ENCODE measurements at places on chromosomes 4 and X. TPM values are rescaled to one million over a fixed set of nuclear protein-coding genes. Genes with fewer than 3 reads are reported as not detected.

DNA sequence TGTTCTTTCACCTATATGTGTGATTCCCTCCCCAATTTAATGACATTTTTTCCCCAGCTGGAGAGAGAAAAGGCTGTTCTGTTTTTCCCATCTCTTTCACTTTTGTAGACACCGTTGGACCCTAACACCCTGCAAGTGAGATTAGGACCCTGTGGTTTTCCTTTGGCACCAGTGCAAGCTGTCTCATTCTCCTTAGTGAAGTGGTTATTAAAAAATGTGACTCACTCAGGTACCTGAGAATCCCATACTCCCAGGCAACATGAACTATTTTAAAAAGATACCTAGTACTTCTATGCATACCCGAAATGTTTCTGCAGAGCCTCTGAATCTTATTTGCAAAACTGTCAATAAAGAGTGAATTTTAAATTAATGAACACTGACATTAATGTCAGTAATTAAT, 175.7 kb upstream of the TBC1D9 start:
- H3K4me3 ChIP-seq = no peak overlapping the region
- H3K27ac ChIP-seq = no peak overlapping the region
- H3K27me3 ChIP-seq = no peaks in the 10 kb centered on the region
- no peaks in the 10 kb centered on the region for H3K36me3 ChIP-seq

DNA sequence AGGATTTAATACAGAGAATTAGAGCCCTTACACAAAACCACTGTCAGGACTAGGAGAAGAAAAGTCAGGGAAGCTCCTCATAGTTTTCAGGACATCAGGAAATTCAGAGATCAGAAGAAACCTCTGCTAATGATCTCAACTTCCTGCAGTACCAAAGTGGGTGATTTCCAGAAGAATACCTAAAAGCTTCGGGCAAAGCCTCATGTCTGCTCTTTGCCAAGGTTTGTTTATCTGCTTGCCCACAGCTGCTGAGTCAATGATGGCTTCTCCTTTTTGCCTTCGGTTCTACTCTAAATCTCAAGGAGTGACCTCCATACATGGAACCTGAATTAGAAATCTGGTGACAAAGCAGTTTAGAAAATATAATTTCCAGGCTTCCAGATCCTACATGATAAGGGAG, 68.4 kb downstream of the USP38 start:
- H3K4me3 ChIP-seq = no peak overlapping the region
- no peak for DNase-seq
- H3K27me3 ChIP-seq = no peaks in the 10 kb centered on the region
- H3K4me1 ChIP-seq = no peaks in the 10 kb centered on the region

The LUZP4 gene
- not detected for total RNA-seq

The LINC00632 gene
- total RNA-seq = 1.6 TPM

GRCh38 chr4:146095091-146095690, 80.3 kb upstream of the LSM6 start:
- DNase-seq = no peak
- H3K4me1 ChIP-seq = no peaks in the 10 kb centered on the region
- H3K4me3 ChIP-seq = no peak overlapping the region

DNA sequence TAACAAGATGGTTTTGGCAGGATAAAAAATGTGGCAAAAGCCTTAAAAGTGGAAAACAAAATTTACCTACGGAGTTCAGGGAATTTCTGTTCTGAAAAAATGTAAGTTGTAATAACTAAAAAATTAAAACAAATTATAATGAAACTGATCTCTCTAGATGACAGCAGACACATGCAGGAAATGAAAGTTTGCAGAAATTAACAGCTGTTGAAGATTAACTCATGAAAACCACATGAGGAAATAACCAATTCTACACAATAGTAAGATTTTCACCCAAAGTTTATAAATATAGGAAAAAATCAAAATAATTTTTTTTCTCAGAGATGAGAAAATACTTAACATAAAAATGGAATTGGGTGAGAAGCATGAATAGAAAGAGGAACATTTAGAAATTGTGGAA, 47.5 kb upstream of the UGT2B15 start:
- no peaks in the 10 kb centered on the region for H3K27me3 ChIP-seq
- DNase-seq = no peak
- no peak overlapping the region for H3K4me3 ChIP-seq

GRCh38 chr4:185566425-185566824, 31.1 kb upstream of the PDLIM3 start:
- no peaks in the 10 kb centered on the region for H3K27me3 ChIP-seq
- DNase-seq = no peak
- no peak overlapping the region for H3K27ac ChIP-seq
- H3K4me1 ChIP-seq = no peaks in the 10 kb centered on the region
- no peaks in the 10 kb centered on the region for H3K36me3 ChIP-seq
- H3K4me3 ChIP-seq = no peak overlapping the region

DNA sequence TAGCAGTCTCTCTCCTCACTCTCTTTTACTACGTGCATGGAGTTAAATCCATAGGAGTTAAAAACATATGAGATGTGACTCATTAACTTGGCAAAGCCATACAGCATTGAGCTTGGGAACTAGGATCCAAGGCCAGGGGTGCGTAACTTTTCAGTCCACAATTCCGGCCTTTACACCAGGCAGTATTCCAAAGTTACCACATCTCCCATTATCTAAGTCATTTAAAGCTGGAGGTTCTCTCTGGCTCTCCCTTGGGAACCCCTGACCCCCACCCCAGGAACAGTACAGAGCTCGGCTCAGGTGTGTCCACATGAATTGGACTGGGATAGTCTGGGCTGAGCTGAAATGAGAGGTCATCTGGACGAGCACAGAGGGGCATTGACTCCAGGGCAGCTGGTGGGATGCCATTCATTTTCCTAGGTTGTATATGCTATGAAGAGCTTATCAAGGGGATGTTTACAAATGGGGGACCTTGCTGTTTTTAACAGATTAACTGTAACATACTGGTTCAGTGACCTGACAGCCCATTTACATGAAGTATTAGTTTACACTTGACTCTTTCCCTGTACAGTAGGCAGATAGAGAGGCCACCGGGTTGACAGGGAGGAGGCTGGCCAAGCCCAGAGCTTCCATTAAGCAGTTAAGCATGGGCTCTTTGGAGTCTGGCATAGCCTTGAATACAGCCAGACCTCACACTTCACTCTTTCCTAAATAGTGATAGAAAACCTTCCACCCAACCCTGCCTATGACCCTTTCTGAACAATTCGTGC, 128.8 kb downstream of the RAB28 start:
- H3K27me3 ChIP-seq = no peaks in the 10 kb centered on the region
- H3K27ac ChIP-seq = no peak overlapping the region
- H3K36me3 ChIP-seq = peaks cover 5% of the 10 kb centered on the region

The MAGEC1 gene
- 0.09 TPM for total RNA-seq

DNA sequence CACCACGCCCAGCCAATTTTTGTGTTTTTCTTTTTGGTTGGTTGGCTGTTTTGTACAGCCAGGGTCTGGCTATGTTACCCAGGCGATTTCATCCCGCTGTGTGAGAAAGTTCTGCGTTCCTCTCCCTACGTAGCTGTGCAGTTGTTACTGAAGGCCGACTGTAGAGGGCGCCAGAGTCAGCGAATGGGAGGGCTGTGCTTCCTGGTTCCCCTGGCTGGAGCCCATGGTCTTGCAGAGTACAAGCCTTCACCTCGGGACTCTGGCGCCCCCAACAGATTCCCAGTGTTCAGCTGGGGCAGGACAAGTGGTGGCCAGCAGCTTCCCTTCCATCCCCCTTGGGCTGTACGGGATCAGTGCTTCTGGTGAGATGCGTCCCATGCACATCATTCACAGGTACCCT, 5.6 kb upstream of the CT45A1 start:
- no peaks in the 10 kb centered on the region for H3K4me1 ChIP-seq
- no peak for DNase-seq
- no peak overlapping the region for H3K27ac ChIP-seq
- no peak overlapping the region for H3K4me3 ChIP-seq
- no peaks in the 10 kb centered on the region for H3K36me3 ChIP-seq
- H3K27me3 ChIP-seq = no peaks in the 10 kb centered on the region

- H3K27me3 ChIP-seq = no peaks in the 10 kb centered on the region
- DNase-seq = no peak
- H3K4me1 ChIP-seq = no peaks in the 10 kb centered on the region
Measured at GRCh38 chr4:141065872-141066271, 67.4 kb downstream of the RNF150 start.

GRCh38 chrX:97685753-97686152, 802.0 kb downstream of the RPA4 start:
- H3K27me3 ChIP-seq = no peaks in the 10 kb centered on the region
- no peak for DNase-seq
- no peaks in the 10 kb centered on the region for H3K4me1 ChIP-seq
- no peak overlapping the region for H3K4me3 ChIP-seq

The NAP1L2 gene
- total RNA-seq = 11.6 TPM

- no peaks in the 10 kb centered on the region for H3K27me3 ChIP-seq
- H3K27ac ChIP-seq = no peak overlapping the region
- H3K36me3 ChIP-seq = no peaks in the 10 kb centered on the region
- no peak overlapping the region for H3K4me3 ChIP-seq
Measured at GRCh38 chrX:130563476-130563875, 161.7 kb downstream of the RBMX2 start.

GRCh38 chrX:141787655-141788054, 50.5 kb upstream of the MAGEC3 start:
- no peak overlapping the region for H3K4me3 ChIP-seq
- H3K36me3 ChIP-seq = no peaks in the 10 kb centered on the region
- no peaks in the 10 kb centered on the region for H3K4me1 ChIP-seq
- DNase-seq = no peak

DNA sequence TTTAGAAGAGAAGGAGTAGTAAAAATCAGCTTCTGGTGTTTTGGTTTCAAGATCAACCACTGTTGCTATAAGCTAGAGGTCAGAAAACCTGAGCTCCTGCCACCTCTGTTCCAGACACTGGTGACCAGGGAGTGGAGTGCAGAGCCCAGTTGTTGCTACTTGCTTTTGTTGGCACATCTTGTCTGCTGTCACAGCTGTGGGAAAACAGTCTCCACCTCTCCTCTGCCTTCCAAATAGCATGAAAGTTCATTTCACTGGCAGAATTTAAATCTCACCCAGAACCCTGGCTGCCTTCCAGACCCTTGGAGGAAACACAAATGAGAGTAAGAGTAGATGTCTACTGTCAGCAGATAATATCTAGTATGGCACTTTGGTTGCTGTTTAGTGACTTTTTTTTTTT, 297.5 kb upstream of the KLF3 start:
- H3K36me3 ChIP-seq = no peaks in the 10 kb centered on the region
- H3K27me3 ChIP-seq = peaks cover 4% of the 10 kb centered on the region
- no peak overlapping the region for H3K27ac ChIP-seq
- no peak overlapping the region for H3K4me3 ChIP-seq
- peaks cover 8% of the 10 kb centered on the region for H3K4me1 ChIP-seq
- no peak for DNase-seq

GRCh38 chrX:2266445-2267349, 234.1 kb downstream of the DHRSX start:
- H3K27ac ChIP-seq = no peak overlapping the region
- no peak for DNase-seq
- H3K27me3 ChIP-seq = no peaks in the 10 kb centered on the region
- H3K36me3 ChIP-seq = peaks cover 11% of the 10 kb centered on the region

GRCh38 chrX:110003167-110004156, 548 bp downstream of the TMEM164 start:
- H3K36me3 ChIP-seq = no peaks in the 10 kb centered on the region
- H3K4me1 ChIP-seq = peaks cover 20% of the 10 kb centered on the region
- H3K27me3 ChIP-seq = no peaks in the 10 kb centered on the region

The FAM133A gene
- total RNA-seq = not detected

- DNase-seq = no peak
- no peak overlapping the region for H3K27ac ChIP-seq
- no peak overlapping the region for H3K4me3 ChIP-seq
- H3K36me3 ChIP-seq = no peaks in the 10 kb centered on the region
- no peaks in the 10 kb centered on the region for H3K27me3 ChIP-seq
Measured at GRCh38 chr4:1512051-1512737, 106.0 kb upstream of the NKX1-1 start.

DNA sequence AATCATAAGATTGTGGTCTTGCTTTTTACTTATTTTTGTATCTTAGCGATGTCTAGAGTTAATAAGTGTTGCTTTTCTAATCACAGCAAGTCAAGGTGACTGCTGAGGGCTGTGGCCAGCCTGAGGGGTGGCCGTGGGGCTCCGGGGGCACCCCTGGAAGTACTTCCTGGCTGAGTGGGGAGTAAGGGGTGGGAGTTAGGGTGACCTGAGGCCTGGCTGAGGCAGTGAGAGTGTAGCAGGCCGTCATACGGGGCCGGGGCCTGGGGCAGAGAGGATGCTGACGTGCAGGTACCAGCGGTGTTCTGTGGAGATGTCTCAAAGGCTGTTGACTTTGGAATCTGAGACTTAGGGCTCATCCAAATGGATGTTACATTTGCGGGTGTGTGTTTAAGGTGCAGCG, 29.3 kb downstream of the PIGG start:
- H3K4me3 ChIP-seq = no peak overlapping the region
- no peak overlapping the region for H3K27ac ChIP-seq
- H3K36me3 ChIP-seq = peaks cover 10% of the 10 kb centered on the region
- no peak for DNase-seq
- H3K4me1 ChIP-seq = no peaks in the 10 kb centered on the region
- H3K27me3 ChIP-seq = no peaks in the 10 kb centered on the region

The PF4V1 gene
- total RNA-seq = not detected

The FANCB gene
- 3.6 TPM for total RNA-seq

- H3K27ac ChIP-seq = no peak overlapping the region
- no peak for DNase-seq
- no peak overlapping the region for H3K4me3 ChIP-seq
- H3K27me3 ChIP-seq = peaks cover 23% of the 10 kb centered on the region
Measured at GRCh38 chr4:141131723-141132071, 1.6 kb downstream of the RNF150 start.

- H3K27ac ChIP-seq = no peak overlapping the region
- H3K27me3 ChIP-seq = no peaks in the 10 kb centered on the region
- no peaks in the 10 kb centered on the region for H3K36me3 ChIP-seq
- no peaks in the 10 kb centered on the region for H3K4me1 ChIP-seq
Measured at GRCh38 chr4:28966982-28967381, 1753.2 kb upstream of the PCDH7 start.

The PABPC1L2A gene
- not detected for total RNA-seq

- H3K27ac ChIP-seq = no peak overlapping the region
- DNase-seq = no peak
- H3K27me3 ChIP-seq = no peaks in the 10 kb centered on the region
- no peak overlapping the region for H3K4me3 ChIP-seq
Measured at GRCh38 chr4:81634165-81634564, 162.5 kb upstream of the RASGEF1B start.

GRCh38 chr4:133130171-133130570, 18.9 kb upstream of the PCDH10 start:
- H3K4me1 ChIP-seq = no peaks in the 10 kb centered on the region
- no peaks in the 10 kb centered on the region for H3K27me3 ChIP-seq
- H3K27ac ChIP-seq = no peak overlapping the region
- H3K36me3 ChIP-seq = no peaks in the 10 kb centered on the region

Data from T-cell (primary cell).